ENCODE measurements at places on chromosomes 12 and 14.

- DNase-seq, result no peak
Observed at GRCh38 chr12:40837891-40838429, 145.7 kb downstream of the CNTN1 start.

GRCh38 chr12:19530637-19531023, 91.3 kb downstream of the AEBP2 start:
- no peak for DNase-seq

DNA sequence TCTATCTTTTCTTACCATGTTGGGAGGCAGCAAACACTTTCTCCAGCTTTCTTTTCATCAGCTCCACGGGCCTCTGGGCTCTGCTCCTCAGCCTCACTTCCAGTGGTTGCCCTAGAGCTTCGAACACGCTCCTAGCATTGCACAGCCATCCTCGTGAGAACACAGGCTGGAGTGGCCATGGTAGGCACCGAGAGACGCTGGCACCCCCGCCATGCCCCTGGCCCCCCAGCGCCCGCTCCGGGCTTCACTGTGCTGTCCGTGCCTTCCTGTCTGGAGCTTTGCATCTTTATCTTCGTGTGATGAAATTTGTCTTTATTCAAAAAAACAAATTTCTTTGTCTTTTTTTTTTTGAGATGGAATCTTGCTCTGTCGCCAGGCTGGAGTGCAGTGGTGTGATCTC, 352.2 kb downstream of the TMEM121 start:
- DNase-seq, result no peak

GRCh38 chr14:94016446-94016976, 9.6 kb upstream of the OTUB2 start:
- no peak for DNase-seq

DNA sequence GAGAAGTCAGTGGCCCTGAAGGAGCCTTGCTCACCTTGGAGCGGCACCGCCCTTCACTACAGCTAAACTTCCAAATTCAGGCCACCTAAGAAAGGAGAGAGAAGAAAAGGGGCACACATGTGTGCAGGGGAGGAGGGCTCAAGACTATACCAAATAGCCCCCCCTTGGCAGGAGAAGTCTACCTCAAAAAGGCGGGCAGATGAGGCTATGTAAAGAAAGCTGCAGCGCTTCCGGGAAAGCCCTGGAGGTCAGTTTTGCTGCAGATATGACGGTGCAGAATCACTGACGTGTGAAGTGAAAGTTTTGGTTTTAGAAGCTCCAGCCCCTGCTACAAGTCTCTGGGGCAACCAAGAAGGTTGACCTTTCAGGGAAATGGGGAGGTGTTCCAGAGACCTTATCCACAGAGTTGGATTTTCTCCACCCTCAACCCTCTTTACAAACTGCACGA, 48.2 kb upstream of the PNMA1 start:
- DNase-seq, result no peak

- DNase-seq, result no peak
Observed at GRCh38 chr12:92270521-92270920, 124.9 kb upstream of the BTG1 start.

- no peak for DNase-seq
Observed at GRCh38 chr12:49792181-49792970, 35.8 kb downstream of the NCKAP5L start.

- DNase-seq, result no peak
Observed at GRCh38 chr12:75856235-75856634, 175.3 kb downstream of the PHLDA1 start.

DNA sequence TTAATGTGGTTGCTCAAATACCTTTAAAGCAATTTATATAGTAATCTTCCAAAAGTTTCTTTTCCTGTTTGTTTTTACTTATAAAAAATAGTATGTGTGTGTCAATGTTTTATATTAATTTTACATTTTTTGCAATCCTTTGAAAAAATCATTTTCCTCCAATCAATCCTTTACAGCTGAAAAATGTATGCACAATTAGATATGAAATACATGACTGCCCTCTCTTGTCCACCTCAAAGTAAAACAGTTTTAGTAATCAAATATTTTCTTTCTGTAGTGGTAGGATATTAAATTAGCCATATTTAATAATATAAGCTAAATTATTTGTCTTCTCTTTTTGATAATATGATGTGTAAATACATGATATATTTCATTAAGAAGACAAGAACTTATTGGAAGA, 269.9 kb downstream of the ADAMTS20 start:
- DNase-seq, result no peak

DNA sequence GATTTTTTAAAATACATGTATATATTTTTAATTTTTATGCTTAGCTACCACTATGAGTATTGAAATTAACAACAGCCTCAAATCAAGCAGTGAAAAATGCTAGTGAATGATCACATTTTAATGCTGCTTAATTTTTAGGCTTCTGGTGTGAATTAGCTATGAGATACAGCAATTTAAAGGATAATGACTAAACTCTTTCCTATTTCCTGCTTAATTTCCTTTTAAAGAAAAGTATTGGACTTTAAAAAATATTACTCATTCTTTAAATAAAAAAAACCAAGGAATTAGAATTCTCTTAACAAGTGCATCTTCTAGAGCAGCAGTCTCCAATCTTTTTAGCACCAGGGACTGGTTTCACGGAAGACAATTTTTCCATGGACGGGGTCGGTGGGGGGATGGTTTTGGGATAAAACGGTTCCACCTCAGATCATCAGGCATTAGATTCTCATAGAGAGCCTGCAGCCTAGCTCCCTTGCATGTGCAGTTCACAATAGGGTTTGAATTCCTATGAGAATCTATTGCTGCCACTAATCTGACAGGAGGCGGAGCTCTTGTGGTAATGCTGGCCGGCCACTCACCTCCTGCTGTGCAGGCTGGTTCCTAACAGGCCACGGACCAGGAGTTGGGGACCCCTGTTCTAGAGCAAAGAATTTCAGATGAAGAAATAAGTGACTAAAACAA, 18.6 kb upstream of the NTN4 start:
- DNase-seq, result no peak

DNA sequence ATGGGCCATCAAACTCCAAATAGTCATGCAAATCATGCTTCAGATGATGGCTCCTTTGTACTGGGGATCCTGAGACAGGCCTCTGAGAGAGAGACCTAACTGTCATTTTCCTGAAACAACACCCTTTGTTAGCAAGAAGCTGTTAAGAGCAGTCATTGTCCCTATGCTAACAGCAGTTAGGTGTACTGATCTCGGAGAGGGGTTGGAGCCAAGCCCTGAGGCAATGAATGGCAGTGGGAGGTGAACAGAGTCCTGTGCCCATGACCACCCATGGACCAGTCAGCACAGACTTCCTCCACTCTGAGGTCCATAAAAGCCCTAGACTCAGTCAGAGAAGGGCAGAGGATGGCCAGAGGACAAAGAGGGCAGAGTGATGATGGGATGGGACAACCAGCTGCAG, 747.6 kb upstream of the LRFN5 start:
- no peak for DNase-seq

DNA sequence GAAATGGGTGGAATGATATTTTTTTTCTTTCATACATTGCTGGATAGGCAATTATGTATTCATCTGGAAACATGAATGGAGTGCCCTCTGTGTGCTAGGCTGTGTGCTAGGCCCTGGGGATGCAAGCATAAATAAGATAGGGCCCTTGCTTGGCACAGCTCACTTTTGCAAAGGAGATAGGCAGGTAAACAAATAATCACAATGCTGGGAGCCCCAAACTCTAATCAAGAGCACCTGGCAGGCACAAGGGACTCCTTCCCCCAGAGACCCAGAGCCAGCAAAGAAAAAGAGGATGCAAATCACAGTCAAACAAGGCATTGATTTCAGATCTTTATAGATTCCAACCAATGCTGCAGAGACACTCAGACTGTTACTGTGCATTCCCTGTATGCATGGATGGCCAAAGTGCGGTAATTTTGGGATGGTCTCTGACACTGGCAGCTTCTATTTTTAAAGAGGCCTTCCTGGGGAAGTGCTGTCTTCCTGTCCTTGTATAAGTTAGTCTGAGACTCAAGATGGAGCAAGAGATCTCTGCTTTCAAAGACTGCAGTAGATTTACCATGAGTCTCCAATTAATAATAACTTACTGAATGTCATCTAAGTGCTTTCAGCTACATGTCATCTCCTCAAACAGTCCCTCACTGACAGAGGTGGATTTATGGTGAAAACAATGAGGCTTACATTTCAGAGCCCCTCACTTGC, 45.1 kb upstream of the CPM start:
- DNase-seq, result no peak

DNA sequence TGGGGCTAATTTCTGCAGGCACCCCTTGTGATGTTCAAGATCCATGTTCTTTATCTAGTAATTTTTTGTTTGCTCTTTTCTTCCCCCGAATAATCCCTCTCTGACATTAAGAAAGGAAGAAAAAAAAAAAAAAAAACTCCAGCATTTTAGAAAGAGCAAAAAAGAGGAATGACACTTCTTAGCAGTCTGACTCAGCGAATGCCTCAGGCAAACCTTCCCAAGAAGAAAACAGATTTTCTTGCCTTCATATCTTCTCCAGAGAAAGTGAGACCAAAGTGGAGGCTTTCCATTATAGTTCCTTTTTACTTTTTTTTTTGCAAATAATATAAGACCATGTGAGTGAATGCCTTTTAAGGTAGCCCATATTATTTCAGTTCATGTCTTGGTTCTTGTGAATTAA, 479.0 kb upstream of the SYT1 start:
- no peak for DNase-seq

DNA sequence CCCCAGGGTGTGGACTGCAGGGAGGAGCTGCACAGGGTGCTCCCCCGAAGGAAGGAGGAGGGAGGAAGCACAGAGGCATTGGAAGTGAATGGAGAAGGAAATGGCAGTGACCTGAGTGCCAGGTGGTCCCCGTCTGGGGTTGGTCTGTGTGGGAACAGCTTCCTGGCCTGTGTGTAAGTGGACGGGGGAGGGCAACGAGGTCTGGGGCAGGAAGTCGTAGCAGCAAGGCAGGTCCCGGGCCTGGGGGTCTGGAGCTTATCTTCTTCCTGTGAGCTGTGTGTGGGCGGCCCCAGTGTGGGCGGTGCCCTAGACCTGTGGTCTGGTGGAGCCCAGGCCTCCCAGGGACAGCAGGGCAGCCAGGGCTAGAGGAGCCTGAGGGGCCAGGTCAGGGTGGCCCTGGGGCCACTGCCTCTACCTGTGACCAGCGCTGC, 382.1 kb downstream of the TMEM121 start:
- DNase-seq, result no peak

- no peak for DNase-seq
Observed at GRCh38 chr12:124168016-124168786, 126.7 kb upstream of the RFLNA start.

DNA sequence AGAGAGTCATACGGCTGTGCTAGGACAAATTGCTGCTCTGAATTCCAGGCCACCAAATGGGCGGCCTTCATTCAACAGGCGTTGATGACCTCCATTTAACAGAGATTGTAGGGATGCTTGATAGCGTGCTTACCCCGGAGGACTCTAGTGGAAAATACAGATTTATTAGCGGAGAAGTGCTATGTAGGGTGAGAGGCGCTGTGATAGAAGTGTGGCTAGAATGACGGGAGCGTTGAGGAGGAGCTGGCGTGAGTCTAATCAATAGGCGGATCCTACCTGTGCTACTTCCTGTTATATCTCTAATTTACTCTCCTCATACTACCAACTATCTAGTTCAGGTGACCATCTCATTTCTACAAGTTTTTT, 668 bp downstream of the MRPS35 start:
- DNase-seq, result no peak

DNA sequence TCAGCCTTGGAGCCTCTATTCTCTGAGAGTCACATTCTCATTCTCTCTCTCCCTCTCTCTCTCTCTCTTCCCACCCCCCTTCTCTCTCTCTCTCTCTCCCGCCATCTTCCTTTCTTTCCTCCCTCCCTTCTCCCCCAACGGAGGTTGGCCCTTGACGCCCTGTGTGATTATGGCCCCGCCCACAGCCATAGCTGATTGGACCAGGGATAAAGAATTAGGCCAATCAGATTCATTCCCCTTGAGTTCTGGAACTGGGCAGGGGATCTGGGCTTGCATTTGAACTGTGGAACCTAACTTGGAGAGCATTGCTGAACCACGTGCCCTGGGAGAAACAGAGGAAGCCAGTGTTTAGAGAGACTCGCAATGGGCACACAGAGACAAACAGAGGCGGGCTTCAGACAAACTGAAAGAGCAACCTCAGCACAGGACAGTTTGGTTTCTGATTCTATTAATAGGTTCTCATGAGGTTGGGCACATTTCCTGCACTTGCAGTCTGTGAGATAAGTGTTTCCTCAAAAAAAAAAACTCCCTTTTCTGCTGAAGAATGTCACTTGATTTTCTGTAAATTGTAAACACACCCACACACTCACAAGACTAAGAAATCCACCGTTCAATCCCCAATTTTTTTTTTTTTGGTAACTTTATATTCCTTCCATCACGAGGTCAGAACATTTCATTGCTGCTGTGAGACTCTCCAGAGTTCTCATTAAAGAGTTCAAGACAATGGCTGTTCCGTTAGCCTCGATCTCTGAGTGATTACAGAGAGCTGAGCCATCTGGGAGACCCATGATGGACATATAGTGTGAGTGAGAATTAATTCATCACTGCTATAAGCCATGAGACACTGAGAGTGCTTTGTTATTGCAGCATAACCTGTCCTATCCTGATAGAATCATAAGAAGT, 3.5 kb upstream of the P2RX7 start:
- DNase-seq, result no peak

DNA sequence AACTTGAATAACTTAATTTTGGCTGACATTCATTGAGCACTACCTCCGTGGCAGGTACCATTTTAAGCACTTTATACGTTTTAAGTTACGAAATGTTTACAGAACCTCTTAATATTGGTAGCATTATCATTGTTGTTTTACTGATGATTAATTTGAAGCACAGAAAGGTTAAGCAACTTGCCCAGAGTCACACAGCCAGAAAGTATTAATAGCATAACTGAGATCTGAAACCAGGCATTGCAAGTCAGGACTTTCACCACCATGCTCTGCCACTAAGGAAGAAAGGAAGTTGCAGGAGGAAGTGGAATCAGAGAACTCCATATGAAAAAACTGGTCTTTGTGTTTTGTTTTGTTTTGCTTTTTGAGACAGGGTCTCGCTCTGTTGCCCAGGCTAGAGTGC, 28.2 kb upstream of the BCAT1 start:
- DNase-seq, result no peak

- no peak for DNase-seq
Observed at GRCh38 chr14:61174987-61175386, 106.2 kb downstream of the TMEM30B start.

- no peak for DNase-seq
Observed at GRCh38 chr12:47207340-47207717, 127.6 kb upstream of the AMIGO2 start.

DNA sequence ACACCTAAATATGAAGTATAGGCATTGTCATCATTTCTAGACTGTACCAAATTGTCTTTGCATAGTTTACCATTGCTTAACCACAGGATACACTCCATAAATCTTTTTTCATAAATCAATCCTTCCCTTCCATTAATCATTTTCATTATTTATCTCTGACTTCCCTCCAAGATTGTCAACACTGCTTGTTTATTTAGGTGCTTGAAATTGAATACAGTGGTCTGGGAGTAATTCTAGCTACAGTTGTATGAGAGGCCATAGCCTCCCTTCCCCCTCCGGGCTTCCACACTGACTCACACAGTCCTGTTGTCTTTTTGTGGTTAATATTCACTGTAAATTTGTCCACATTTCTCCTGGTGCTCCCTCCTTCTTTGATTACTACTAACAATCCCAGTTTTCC, 114.2 kb upstream of the ARID2 start:
- no peak for DNase-seq

Data from cortex of kidney (tissue), 1 donor.